ENCODE measurements at places on chromosomes 6 and 20.

DNA sequence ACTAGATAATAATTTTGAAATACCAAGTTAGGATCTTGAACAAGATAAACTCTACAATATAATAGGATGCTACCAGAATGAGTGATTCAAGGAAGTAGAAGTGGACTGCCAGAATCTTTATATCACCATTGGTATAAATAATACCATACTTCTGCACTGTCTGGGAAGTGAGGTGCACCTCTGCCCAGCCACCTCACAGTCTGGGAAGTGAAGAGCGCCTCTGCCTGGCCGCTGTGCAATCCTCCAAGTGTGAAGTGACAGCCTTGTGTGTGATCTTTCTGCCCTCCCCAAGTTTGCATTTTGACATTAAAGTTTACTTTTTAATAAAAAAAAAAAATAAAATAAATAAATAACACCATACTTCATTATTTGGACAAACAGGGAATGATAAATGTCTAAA, 18.8 kb downstream of the LATS1 start:
- no peak for DNase-seq

DNA sequence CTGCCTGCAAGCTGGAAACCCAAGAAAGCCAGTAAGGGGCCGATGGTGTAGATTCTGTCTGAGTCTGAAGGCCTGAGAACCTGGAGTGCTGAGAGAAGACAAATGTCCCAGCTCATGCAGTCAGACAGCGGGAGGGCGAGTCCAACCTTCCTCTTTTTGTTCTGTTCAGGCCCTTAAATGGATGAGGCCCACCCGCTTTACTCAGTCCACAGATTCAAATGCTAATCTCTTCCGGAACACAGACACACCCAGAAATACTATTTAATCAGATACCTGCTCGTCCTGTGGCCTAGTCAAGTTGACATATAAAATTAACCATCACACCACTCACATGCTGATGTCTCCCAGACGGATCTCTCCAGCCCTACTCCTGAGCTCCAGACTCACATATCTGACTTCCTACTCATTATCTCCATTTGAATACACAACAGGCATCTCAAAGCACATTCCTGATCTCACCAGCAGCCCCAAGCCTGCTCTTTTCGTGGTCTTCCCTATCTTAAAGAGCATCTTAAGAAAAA, 26.7 kb upstream of the SRC start:
- DNase-seq, result no peak

- no peak for DNase-seq
Observed at GRCh38 chr20:38336726-38337125, 9.6 kb upstream of the LBP start.

DNA sequence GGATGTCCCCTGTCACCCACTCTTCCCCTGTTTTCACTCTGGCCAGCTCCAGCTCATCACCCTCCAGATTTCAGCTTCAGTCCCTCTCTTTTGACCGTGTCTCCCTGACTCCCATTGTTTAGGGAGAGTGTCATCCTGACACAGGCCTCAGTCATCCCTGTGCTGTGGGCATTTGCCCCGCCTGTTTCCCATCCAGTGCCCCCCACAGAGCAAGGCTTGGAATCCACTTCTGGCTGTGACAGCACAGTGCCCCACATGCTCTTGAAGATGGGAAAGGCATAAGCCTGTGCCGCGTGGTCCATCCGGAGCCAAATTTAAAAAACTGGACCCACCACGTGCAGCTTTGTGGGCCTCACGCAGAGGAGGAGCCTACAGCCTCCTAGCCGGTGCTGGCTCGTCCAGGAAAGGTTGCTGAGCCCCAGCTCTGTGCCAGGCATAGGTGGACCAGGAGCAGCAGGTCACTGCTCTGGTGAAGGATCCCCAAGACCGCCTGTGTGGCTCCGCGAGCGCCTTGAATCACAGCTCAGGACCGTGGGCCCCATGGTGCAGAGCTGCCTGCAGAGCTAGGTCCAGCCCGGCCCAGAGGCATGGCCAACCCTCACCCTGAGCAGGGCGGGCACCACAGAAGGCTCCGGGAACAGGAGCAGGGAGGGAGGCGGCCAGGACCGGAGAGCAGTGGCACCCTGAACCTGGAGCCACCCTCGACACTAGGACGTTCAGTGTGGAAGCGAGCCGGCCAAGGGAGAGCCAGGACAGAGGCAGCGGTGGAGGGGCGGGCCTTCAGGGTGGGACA, 172.8 kb downstream of the CDH4 start:
- no peak for DNase-seq

- DNase-seq, result no peak
Observed at GRCh38 chr20:52152416-52152815, 39.2 kb downstream of the ZFP64 start.

GRCh38 chr6:139174961-139175360, 40.1 kb downstream of the HECA start:
- no peak for DNase-seq

GRCh38 chr20:40718982-40719729, 30.1 kb upstream of the MAFB start:
- peak; percentile 27 for DNase-seq

GRCh38 chr6:43491750-43492661, 14.6 kb downstream of the TJAP1 start:
- DNase-seq, result peak; percentile 83

DNA sequence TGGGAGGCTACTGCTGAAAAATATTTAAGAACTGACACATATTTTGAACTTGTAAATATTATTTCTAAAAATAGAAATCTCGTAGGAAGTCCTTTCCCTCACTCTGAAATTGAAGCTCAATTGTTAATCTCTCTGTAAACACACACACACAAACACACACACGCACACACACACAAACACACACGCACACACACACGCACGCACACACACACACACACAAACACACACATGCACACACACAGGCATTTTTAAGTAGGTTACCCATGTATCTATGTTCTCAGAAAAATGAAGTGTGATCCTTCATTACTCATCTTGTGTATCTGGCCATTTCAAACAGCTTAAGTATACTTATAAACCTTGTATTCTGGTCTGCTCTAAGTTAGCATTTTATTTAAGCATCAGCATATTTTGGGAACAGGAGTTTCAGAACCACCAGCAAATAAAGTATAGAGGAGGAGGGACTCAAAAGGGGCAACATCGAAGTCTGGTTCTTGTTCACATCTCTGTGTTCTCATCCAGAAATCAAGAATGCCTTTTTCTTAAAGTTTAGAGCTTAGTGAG, 11.6 kb downstream of the CCN6 start:
- no peak for DNase-seq

DNA sequence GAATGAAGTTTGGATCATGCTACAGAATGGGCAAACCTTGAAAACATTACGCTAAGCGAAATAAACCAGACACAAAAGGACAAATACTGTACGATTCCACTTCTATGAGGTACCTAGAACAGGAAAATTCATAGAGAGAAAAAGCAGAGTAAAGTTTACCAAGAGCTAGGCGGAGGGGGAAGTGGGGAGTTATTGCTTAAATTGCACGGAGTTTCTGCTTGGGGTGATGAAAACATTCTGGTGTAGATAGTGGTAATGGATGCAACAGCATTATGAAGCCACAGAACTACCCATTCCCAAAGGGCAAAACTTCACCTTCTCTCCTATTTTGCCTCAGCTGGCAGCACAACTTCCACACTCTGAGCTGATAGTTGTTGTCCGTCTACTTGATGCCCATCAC, 6.4 kb upstream of the PDYN start:
- DNase-seq, result no peak

- peak; percentile 72 for DNase-seq
Observed at GRCh38 chr6:143773506-143774150, 69.5 kb upstream of the LTV1 start.

- DNase-seq, result no peak
Observed at GRCh38 chr6:127365874-127366273, 22.5 kb upstream of the ECHDC1 start.

GRCh38 chr6:44040786-44041185, 86.5 kb downstream of the MRPL14 start:
- DNase-seq, result no peak

DNA sequence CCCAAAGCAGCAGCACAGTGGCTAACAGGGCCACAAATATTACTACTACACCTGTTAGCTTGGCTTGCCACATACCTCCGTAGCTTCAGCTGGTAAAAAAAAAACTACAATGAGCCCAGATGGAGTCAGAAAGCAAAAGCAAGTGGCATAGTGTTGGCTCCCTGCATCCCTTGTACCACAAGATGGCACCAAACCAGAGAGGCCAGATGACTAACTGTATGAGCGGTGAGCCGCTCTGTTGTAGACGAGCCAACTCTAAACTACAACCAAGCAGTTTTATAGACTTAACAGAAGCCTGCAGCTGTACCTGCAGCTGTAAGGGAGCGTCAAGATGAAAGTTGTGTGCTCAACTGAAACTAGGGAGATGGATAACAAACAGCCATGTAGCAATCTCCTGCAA, 84.5 kb upstream of the MCHR2 start:
- DNase-seq, result peak; percentile 9

DNA sequence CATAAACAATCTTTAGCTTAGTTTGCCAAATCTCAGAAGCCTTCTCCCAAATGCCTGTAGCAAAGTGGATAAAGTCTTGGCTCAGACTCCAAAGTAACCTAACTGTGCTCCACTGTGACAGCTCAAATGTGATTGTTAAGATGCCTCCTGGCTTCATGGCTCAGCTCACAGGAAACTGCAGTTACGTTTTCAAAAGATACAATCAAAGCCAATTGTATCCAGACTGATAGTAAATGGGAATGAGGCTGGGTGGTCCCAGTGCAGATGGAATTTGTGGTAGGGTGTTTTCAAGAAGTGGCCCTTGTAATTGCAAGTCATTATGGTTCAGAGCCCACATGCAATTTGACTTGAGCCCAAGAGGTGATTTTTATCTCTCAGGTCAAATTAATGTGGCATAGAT, 151.2 kb upstream of the TAB2 start:
- no peak for DNase-seq

- DNase-seq, result no peak
Observed at GRCh38 chr6:36033935-36034334, 6.3 kb downstream of the MAPK14 start.

DNA sequence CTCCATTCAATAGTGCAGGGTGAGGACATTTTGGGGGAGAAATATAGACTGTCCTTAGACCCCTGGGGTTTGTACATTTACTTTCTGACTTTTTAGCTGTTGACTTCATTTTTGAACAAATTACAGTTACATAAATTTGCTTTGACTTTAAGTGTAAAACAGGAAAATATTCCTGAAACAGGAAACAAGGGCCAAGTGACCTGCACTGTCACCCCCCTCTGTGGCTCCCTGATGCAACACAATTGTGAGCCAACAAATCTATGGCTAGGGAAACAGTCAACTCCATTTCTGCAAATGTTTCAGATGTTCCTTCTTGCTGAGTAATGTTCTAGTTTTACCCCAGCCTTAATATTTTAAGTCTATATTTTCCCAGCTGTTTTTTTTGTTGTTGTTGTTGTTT, 39.8 kb downstream of the HLA-A start:
- no peak for DNase-seq

DNA sequence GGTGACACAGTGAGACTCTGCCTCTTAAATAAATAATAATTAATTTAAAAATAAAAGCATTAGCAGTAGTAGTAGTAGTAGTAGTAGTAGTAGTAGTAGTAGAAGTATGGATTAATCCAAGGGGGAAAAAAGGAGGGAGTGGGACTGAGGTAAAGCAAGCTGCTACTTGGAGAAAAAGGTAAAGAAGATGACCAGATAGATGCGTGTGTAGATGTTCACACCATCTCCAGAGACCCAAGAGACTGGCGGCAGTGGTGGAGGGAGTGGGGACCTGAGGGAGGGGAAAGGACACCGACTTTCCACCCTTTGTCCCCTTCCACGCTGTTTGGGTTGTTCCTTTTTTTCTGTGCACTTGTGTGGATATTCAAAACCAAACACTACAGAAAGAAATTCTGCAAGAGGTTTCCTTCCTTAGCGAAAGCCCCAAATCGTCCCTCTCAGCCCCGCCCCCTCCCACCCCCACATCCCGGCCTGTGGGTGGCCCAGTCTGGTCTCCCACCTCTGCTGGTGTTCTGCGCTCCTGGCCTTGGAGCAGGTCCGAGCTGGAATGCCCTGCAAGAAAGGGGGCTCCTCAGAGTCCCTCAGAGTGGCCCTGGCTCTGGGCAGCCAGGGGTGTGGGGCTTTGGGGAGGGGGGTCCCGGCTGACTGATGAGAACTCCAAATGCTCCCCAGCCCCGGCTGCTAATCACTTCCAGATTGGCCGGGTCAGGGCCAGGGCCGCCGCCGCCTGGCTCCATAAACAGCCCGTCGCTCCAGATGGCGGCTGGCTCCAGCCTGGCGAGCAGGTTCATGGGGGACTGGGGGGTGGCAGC, 60.2 kb downstream of the UBE2V1 start:
- DNase-seq, result peak; percentile 79

DNA sequence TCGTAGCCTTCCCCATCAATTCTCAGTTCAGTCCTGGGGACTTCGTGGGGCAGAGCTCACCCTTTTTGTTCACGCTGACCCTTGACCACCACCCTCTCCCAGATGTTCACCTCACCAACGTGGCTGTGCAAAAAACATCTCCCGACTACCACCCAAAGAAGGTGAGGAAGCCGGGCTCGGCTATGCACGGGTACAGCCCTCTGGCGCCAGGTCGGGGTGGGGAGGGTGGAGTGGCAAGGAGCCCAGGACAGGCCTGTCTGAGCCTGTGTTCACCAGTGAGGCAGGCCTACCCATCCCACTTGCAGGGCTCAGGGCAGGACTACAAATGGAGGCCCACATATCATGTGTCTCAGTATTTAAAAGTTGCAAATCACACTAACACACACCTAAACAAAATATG, 18.1 kb downstream of the PDRG1 start:
- DNase-seq, result no peak

- no peak for DNase-seq
Observed at GRCh38 chr20:37737826-37738420, 44.1 kb downstream of the CTNNBL1 start.

GRCh38 chr20:59403962-59404314, 103.5 kb downstream of the EDN3 start:
- DNase-seq, result no peak

- DNase-seq, result no peak
Observed at GRCh38 chr6:44064948-44065272, 62.3 kb downstream of the MRPL14 start.

GRCh38 chr20:57968120-57968519, 258.3 kb upstream of the PMEPA1 start:
- no peak for DNase-seq

DNA sequence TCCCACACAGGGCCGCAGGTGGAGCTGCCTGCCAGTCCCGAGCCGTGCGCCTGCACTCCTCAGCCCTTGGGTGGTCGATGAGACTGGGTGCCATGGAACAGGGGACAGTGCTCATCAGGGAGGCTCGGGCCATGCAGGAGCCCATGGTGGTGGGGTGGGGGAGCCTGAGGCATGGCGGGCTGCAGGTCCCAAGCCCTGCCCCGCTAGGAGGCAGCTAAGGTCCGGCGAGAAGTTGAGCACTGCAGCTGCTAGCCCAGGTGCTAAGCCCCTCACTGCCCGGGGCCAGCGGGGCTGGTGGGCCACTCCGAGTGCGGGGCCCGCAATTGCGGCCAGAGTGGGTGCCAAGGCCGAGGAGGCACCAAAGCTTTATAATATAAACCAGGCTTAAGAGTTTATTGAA, 479.7 kb downstream of the MMUT start:
- no peak for DNase-seq

GRCh38 chr6:56231827-56232226, 15.6 kb downstream of the COL21A1 start:
- DNase-seq, result peak; percentile 41

GRCh38 chr6:22801831-22802230, 232.5 kb downstream of the HDGFL1 start:
- no peak for DNase-seq
